Kidney glomerular epithelial cell (primary cell): ENCODE measurements at places on chromosomes 5 and 9.

- no peak for DNase-seq
Measured at GRCh38 chr5:104355350-104355749, 792.8 kb upstream of the NUDT12 start.

- DNase-seq: no peak
Measured at GRCh38 chr5:172841-173251, 18.4 kb upstream of the LRRC14B start.

GRCh38 chr9:132978451-132979131, at the start of gene GFI1B:
TSS of gene GFI1B (plus strand) at chr9:132978694. CDS start at chr9:132986679, 7,985 bp downstream.
- no peak for DNase-seq

DNA sequence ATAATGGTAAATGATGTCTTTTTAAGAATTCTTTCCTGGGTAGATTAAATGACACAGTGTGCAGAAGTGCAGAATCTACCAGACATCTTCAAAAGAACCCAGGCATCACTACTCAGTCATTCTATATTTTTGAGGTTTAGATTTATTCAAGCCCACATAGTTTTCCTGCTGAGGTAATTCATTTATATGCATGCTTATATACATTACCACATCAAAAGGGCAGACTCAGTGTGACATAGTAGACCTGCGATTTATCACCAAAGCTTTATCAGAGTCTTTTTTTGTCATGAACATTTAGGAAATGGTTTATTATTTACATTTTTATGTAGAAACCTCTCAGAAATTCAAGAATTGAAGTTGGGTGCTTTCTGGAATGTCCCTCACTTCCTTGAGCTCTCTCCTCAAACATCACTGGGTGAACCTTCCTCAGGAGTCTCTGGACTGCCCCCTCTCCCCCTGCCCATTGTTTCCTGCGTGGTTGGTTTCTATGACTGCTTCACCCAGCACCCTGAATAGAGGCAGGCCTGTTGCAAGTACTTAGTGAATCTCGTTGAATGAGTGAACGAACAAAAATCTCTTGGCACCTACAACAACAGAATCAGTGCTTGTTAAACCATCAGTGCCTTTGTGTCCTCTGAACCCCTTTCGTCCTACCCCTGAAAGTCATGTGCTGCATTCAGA, 42.5 kb downstream of the ADAMTS16 start:
- no peak for DNase-seq

GRCh38 chr5:107450531-107450930, 220.2 kb downstream of the EFNA5 start:
- DNase-seq: no peak
